ENCODE measurements at places on chromosomes 3 and 15. TPM values are rescaled to one million over a fixed set of nuclear protein-coding genes. Genes with fewer than 3 reads are reported as not detected.

Gene REC114
- 0.32 TPM for polyA plus RNA-seq

Gene BFSP2
- not detected for polyA plus RNA-seq

Gene GPR149
- polyA plus RNA-seq = not detected

Gene DUOXA2
- polyA plus RNA-seq = not detected

Gene GALNT15
- polyA plus RNA-seq = not detected

Gene CHRM5
- not detected for polyA plus RNA-seq

Gene ITIH1
- not detected for polyA plus RNA-seq

Gene EFHB
- 0.14 TPM for polyA plus RNA-seq

Data from naive thymus-derived CD8-positive, alpha-beta T cell (primary cell).